ENCODE measurements at places on chromosomes 11 and 22.

- DNase-seq = no peak
Measured at GRCh38 chr11:130088919-130089673, 19.4 kb downstream of the APLP2 start.

DNA sequence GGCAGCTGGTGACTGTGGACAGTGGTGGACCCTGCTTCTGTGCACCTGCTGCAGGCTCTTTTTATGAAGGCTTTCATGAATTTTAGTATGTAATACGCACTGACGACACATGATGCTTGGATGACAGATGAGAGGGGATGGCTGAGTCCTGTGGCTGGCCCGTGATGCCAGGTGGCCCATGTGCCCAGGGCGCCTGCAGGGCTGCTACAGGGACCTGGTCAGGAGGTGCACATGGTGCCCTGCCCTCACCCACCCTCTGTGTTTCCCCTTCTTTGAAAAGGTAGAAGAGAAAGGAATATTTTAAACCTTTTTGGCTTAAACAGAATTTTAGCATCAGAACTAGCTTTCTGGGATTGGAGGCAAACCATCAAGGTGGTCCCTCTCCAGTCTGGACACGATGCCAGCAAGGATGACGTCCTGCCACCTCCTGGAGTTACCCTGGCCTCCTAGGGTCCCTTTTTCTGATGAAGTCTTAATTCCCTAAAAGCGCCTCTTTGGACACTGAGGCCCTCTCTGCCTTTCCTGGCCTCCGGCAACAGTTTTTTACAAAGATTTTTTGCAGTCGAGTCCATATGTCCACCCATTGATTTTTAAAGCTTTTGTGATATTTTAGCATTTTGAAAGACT, 5.4 kb upstream of the RANBP1 start:
- DNase-seq = no peak

GRCh38 chr11:110989428-110990133, 255.9 kb upstream of the POU2AF2 start:
- DNase-seq = no peak

DNA sequence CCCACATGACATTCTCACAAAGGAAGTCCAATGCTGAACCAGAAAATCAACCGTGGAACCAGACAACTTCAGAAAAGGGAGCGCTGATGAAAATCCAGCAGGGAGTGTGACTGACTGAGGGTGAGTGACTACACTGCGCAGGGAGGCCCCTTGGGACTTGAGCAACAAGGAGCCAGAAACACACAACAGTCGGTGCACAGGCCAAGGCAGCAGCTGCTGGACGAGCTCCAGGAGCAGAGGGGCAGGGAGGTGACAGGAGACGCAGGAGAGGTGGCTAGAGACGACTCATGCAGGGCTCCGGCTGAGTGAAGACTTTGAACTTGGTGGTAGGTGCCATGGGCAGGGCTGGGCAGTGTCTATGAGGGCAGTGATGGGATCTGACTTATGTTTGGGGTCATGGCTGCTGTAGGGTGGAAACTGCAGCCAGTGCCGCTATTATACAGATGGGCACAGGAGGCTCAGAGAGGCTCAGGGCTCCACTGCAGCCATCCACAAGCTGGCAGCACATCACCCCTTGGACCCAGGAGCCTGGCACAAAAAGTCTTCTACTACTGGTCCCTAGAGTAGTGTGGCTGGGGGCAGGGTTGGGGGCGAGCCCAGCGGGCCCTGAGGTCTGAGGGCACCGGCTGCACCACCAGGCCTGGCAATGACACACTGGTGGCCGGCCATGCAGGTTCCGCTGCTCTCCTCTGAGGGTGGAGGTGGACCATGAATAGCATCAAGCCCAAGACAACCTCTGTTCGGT, 10.3 kb upstream of the FADD start:
- no peak for DNase-seq

DNA sequence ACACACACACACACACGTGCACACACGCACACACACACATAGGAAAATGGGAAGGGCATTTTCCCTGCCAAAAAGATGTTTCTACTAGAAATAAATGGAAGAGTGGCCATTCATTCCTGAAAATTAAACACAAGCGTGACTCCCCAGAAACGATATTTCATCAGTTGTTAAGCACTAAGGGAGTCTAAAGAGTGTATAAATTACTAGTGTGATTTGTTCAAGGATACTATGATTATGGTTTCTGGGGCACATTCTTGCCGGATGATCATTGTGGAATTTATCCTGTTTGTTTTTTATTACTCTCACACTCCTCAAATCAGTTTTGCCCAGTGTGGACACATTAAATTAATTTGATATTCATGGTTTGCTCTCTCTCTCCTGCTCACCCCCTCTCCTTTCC, 16.4 kb upstream of the AMOTL1 start:
- no peak for DNase-seq

DNA sequence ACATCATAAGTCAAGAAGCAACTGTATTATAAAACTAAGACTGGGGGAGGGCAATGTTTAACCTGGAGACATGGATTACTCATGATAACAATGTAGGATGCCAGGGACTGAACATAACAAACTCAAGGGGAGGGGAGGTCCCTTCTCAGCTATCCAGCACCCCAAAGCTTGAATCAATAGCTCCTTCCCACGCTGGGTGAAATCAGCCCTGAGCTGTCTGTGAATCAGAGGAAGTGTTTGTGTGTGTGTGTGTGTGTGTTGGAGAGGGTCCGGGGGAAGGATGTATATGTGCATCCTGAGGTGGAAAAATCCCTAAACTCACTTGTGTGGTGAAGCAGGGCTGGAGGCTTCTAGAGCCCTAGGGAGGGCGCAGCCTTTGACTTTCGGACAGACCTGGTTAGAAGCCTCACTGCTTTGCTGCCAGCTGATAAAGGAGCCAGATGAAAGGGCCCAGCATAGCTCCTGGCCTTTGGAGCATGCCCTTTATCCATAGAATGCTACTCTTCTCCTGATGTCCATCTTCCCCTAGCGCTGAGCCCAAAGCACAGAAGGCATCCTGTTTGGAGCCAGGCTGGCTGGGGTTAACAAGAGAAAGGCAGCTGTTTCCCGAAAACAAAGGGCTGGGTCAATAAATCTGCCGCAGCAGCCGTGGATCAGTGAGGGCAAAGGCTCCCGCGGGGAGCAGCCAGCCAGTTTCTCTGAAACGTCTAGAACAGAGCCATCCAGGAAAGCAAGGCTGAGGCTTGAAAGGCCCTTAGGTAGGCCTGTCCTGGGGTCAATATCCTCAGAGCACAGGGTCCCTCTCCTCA, 35.8 kb downstream of the TNKS1BP1 start:
- peak; percentile 9 for DNase-seq

DNA sequence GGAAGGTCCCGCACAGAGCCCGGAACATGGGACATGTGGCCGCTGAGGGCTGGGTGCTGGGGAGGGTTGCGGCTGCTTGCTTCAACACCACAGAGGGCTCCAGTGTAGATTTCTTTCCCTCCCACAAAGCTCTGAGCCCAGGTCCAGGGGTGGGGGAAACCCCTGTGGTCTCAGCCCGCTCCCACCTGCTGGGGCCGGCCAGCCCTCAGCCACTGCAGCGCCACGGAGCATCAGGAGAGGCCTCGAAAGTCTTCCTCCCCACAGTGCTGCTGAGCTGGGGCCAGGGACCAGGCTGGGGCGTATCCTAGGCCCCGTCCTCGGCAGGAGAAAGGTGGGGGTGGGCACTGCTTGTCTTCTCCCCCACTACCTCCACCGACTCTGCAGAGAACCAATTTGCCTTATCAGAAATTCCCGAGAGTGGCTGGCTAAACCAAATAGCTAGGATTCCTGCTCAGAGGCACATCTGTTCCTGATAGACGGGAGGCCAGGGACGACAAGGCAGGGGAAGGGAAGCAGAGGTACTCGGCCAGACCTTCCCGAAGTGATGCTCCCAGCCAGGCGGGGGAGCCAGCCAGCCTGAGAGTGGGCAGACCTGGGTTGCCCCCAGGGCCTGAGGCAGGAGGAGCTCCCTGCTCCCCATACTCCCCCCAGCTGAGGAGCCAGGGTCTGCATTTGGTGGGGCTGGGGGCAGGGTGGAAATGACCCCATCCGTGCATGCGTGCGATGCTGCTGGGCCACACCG, 18.7 kb downstream of the IGF2 start:
- DNase-seq = no peak

GRCh38 chr11:17845431-17845881, 110.9 kb downstream of the KCNC1 start:
- DNase-seq = no peak

DNA sequence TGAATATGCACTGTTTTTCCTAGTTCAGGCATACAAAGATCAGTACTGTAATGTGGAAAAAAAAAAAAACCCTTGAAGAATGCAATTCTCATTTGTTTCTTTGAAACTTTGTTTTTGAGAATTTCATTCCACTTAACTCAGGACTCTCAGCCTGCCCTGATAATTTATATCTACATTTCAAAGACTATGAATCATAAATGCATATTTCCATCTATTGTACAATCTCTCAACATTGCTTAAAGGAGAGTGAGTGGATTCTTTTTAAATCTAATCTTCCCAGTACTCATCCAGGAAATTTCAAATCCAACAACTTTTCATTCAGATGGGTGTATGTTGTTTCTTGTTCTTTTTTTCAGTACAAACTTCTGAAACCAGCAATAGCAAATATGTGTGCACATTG, 322.2 kb upstream of the DDI1 start:
- no peak for DNase-seq

- DNase-seq = no peak
Measured at GRCh38 chr22:48320683-48321451, 1506.8 kb downstream of the BRD1 start.

- DNase-seq = no peak
Measured at GRCh38 chr22:31230155-31230870, 18.2 kb downstream of the LIMK2 start.

GRCh38 chr11:128692753-128693415, 988 bp upstream of the FLI1 start:
- DNase-seq = no peak

DNA sequence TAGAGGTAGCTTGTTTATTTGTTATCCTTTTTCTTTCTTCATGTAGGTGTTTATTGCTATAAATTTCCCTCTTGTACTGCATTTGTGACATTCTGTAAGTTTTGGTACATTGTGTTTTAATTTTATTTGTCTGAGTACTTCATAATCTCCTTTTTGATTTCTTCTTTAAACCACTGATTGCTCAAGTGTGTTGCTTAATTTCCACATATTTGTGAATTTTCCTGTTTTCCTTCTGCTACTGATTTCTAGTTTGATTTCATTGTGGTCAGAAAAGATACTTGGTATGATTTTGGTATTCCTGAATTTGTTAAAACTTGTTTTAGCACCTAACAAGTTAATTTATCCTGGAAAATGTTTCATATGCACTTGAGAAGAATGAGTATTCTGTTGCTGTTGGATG, 15.1 kb downstream of the OR10V1 start:
- no peak for DNase-seq

GRCh38 chr11:83285151-83285770, 906 bp downstream of the CCDC90B start:
- no peak for DNase-seq

DNA sequence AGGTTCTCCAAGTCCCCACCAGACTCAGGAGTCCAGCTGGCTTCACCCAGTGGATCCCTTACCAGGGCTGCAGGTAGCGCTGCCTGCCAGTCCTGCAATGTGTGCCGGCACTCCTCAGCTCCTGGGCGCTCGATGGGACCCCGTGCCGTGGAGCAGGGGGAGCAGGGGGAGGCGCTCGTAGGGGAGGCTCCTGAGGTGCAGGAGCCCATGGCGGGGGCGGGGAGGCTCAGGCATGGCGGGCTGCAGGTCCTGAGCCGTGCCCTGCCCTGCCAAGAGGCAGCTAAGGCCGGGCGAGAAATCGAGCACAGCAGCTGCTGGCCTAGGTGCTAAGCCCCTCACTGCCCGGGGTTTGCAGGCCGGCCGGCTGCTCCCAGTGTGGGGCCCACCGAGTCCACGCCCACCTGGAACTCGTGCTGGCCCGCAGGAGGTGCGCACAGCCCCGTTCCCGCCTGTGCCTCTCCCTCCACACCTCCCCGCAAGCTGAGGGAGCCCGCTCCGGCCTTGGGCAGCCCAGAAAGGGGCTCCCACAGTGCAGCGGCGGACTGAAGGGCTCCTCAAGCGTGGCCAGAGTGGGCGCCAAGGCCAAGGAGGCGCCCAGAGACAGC, 792.9 kb upstream of the CCDC179 start:
- no peak for DNase-seq

GRCh38 chr11:75715688-75716087, 1.9 kb upstream of the MOGAT2 start:
- no peak for DNase-seq

GRCh38 chr22:22590136-22590891, 31.2 kb upstream of the PRAME start:
- no peak for DNase-seq

GRCh38 chr11:120545813-120546212, 34.3 kb downstream of the GRIK4 start:
- no peak for DNase-seq

- no peak for DNase-seq
Measured at GRCh38 chr11:116602637-116602942, 170.2 kb downstream of the BUD13 start.

DNA sequence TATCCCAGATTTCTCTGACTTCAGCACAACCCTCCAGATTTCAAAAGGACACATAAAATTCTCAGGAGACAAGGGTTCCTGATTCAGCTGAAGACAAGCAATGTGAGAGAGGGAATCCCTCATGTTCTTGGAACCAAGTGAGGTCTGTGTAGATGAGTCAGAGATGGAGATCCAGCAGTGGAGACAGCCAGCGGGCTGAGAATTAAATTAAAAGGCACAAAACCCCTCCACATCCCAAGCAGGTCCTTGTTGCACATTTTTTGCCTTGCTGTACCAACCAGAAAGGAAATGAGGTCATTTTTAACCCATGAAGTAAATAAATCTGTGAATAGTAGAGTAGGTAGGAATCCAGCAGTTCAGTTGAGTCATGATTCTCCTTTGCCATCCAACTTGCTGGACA, 9.7 kb downstream of the MTNR1B start:
- DNase-seq = no peak

DNA sequence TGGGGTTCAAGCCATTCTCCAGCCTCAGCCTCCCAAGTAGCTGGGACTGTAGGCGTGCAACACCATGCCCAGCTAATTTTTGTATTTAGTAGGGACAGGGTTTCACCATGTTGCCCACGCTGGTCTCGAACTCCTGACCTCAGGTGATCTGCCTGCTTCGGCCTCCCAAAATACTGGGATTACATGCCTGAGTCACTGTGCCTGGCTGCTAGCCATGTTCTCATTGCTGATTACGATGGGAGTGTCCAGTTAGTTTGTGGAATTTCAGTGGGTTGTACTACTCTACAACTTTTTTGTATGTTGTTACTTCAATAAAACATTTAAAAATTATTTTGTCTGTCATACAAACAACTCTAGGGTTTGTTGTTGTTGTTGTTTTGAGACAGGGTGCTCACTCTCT, 4.8 kb upstream of the VPS11 start:
- DNase-seq = peak; percentile 11

Measured in Caki2 (cell line).